Activated gamma-delta T cell treated with Interleukin-2 at 50 U/mL for 16 hours (primary cell): ENCODE measurements at places on chromosomes 13 and 19.

DNA sequence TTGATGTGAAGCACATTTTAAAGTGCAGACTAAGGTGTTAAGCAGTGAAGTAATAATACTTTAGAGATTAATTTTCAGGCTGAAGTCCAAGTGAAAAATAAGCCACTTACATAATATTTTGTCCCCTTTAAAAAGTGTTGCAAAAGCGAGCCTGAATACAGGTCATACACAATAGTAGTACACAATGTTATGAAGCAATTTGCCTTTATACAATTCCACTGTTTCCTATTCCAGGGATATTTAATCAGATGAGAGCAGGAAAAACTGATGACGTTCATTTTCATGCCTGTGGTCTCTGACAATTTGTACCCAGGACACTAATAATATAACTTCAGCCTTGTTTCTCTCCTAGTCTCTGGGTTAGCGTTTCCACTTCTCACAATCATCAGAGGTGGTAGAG lies 916.7 kb downstream of the PCDH9 start:
- no peak for DNase-seq

DNA sequence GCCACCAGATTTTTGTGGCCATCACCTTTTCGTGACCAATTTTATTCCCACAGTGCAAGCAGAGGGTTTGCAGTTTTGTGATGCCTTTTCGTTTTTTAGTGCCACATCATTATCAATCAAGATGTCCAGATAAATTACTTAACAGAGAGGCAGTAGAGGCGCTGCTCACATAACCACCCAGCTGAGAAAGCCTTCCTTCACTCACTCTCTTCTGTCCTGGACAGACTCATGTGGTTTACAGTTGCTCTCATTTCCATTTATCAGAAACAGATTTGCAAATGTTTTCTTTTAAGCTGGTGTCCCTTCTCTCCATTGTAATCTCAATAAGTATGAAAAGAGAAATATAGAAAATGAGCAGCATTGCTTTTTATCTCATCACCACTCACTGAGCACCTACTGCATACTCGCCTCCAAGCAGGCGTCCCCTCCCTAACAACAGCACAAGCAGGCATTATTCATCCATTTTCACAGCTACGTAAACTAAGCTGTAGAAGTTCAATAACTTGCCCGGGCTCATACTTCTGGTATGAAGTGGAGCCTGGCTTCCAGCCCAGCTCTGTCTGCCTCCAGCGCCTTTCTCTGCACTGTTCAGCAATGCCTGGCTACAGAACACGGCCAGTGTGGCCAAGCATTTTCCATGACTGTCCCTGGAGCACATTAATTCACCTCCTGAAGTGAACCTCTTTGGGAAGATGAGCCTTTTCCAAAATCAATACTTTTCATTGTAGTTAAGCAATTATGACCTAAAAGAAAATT lies 34.6 kb upstream of the KATNAL1 start:
- DNase-seq: no peak

DNA sequence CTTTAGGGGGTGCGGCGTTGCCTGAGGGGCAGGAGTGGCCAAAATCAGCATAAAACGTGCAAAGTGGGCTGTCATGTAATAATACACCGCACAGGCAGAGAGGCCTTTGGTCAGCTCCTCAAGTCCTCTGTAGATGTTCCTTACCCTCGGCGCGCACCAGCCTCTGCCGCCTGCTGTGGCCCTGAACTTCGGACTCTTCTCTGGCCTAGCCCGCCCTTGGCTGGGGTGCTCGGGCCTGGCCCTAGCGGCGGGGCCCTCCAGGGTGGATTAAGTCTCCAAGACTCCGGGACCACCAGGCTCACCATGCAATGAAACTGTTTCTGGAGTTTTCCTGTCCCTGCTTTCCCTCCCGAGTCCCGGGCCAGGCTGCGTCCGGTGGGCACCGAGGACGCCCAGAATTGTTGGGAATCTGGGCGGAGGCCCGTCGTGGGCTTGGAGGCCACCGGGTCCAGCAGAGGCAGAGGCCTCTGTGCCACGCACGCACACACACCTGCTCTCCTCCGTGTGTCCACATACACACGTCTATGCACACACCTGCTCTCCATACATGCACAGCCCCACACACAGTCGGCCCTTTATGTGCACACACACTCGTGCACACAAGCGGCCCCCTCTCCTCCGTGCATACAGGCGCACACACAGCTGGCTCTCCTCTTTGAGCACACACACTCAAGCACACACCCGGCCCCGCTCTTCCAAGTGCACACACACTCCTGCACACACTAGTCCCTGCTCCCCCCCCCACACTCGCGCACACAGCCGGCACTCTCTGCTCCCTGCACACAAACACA lies 1.5 kb upstream of the TFDP1 start:
- no peak for DNase-seq

DNA sequence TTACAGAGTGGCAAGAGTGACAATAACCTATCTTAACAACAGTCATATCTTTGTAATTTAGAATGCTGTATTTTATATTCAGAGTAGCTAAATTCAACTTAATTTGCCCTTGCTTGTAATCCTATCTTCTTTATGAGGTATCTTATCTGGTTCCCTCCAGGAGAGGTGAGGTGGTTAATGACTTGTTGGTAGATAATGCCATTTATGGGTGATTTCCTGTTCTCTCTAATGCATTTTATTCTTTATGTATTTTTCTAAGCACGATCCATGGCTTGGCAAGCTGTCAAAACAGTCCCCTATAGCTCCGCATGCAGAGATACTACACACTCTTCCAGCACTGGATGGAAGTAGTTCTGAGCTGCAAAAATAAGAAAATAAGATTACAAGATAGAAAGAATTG lies 267.9 kb downstream of the LMO7 start:
- DNase-seq: no peak

DNA sequence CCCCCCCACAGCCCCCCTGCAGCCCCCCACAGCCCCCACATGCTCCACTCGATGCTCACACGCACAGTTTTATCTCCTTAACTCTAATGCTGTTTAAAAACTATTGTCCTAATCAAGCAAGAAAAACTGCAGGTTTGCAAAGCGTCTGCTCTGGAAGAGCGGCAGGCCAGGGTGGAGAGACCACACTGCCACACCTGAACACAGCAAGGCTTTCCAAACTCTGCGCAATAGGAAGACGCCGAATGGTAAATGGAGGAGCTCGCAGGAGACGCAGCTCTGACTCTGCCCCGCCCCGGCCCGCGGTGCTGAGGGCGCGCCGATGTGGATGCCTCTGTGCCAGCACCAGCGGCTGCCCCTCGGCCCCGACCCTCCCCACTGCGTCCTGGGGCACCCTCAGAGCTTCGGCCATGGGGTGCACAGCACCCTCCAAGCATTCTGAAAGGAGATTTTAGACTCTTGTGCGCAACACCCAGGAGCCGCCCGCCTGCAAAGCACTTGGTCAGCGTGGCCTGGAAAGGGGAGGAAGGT lies 32.4 kb downstream of the RASA3 start:
- DNase-seq: peak; percentile 3
